ENCODE measurements at places on chromosomes 12 and 14. TPM values are rescaled to one million over a fixed set of nuclear protein-coding genes. Genes with fewer than 3 reads are reported as not detected.

Gene CCDC77
- 7.5 TPM for total RNA-seq

Gene PPP1R3E
- total RNA-seq, result 8.2 TPM

Gene CFAP73
- 0.29 TPM for total RNA-seq

Gene PFKM
- total RNA-seq, result 19.0 TPM

Gene GSC
- 9.8 TPM for total RNA-seq

Gene FGF23
- not detected for total RNA-seq

Gene PPFIA2
- total RNA-seq, result 0.98 TPM

Gene MGAT2
- 21.6 TPM for total RNA-seq

Gene G2E3
- total RNA-seq, result 12.3 TPM

Gene SPX
- 1.3 TPM for total RNA-seq

Gene STAB2
- under 0.01 TPM for total RNA-seq

Gene MAX
- total RNA-seq, result 50.5 TPM

Gene KMT2D
- 35.4 TPM for total RNA-seq

Gene SYNDIG1L
- total RNA-seq, result 1.0 TPM

Gene TWF1
- 73.6 TPM for total RNA-seq

Gene TPH2
- not detected for total RNA-seq

Gene HSPB8
- total RNA-seq, result 32.8 TPM

Gene DDN
- total RNA-seq, result 0.16 TPM

Gene WNT5B
- total RNA-seq, result 3.9 TPM

DNA sequence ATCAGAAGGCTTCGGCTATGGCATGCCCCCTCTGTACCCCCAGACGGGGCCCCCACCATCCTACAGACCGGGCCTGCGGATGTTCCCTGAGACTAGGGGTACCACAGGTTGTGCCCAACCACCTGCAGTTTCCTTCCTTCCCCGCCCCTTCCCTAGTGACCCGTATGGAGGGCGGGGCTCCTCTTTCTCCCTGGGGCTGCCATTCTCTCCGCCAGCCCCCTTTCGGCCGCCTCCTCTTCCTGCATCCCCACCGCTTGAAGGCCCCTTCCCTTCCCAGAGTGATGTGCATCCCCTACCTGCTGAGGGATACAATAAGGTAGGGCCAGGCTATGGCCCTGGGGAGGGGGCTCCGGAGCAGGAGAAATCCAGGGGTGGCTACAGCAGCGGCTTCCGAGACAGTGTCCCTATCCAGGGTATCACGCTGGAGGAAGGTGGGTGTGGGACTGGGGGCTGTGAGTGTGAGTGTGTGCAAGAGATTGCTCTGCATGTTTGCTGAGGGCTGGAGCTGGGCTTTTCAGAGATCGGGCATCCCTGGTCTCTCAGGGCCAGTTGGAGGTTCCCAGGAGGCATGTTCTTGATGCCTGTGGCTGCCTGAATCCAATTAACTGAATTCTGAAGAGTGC lies 8.6 kb downstream of the NFATC4 start:
- DNase-seq, result no peak

DNA sequence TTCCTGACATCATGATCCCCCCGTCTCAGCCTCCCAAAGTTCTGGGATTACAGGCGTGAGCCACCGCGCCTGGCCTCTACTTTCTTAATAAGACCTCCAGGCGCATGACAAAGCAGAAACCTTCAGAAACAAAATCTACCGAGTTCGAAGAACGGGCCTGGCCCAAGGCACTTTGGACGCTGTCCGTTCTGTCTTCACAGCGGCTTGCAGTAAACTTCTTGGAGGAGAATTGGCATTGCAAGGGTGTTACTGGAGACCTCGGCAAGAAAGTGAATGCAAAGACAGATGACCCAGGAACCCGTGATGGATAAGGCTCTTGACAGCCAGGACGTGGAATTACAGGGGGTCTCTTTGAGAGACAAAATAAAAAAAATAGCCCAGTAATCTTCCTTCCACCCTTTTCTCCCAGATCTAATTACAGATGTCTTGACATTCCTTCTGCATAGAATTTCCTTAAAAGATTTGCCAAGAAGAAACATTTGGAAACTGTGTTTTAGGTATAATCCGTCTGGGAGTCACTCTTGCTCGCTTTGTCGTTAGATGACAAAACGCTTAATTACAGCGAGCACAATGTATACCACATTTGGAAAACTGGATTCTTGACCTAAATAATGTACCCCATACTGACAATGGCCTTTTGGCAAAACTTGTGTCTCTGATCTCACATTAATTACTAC lies 83.2 kb upstream of the TBX3 start:
- no peak for DNase-seq

GRCh38 chr12:76687981-76688380 lies 75.9 kb upstream of the ZDHHC17 start:
- DNase-seq, result no peak

DNA sequence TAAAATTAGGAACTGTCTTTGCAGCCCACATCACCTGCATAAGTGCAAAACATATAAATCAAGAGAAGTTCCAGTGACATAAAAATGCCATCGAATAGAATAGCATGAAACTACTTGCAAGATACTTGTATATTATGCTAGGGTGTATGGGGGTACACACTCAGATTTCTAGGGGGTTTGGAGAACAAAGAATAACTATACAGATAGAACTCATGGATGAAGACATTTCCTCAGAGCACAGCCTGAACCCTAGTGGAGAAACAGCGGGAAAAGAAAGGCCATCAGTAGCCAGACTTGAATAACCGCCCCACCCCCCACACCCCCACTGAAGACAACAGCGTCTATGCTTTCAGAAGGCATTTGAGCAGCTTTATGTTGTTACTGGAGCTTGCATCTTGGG lies 425.8 kb downstream of the NPAS3 start:
- DNase-seq, result no peak

DNA sequence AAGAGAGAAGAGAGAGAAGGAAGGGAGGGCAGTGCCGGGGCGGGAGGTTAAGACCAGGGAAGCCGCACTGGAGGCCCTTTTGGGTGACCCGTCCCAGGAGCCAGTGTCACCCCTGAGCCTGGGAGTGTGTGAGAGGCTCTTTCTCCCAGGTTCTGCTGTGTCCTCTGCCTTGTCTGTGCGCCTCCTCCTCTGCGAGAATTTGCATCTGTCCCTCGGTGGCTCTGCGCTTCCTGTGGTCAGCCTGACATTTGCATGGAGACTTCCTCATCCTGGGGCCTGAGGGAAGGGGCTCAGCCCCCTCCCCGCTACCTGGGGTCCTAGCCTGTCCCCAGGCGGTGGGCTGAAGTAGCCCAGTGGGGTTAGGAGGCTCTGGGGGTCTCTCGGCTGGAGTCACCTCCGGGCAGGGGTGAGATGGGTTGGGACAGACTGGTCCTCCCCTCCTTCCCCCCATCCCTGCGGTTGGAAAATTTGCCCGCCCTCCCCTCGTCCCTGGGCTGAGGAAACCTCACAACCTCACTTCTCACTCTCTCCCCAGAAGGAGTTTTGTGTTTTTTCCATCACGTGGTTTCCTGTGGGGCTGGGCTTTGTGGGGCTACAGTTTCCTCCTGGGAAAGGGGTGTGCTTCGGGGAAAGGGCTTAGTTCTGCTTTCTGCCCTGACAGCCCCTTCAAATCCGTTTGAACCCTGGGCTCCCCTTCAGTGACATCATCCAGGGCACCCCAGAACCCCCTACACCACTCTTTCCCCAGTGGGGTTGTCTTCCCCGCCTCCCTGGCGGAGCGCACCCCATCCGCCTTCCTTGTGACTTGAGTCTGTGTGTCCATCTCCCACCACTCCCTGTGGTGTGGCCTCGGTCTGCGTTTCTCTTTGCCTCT lies 2.5 kb downstream of the PTPN6 start:
- no peak for DNase-seq

DNA sequence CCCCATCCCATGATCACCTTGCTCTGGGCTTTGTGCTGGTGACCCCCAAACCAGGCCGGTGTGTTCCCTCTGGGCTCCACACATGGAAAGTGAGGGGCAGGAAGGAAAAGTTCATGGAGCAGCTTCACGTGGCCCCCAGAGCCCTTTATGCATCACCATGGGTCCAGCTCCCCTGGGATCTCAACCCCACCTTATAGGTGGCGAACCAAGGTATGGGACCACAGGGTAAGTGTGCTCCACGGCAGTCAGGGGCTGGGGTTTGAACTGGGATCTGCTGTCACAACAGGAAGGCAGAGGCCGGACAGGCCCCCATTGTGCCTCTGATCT lies 7.4 kb upstream of the BEGAIN start:
- no peak for DNase-seq

GRCh38 chr14:20278414-20278813 lies 27.3 kb downstream of the TTC5 start:
- DNase-seq, result no peak

- no peak for DNase-seq
These were observed 102.2 kb downstream of the PRKAB1 start for GRCh38 chr12:119770146-119770545.

- DNase-seq, result no peak
These were observed 588.2 kb downstream of the NRXN3 start for GRCh38 chr14:78758333-78758732.

GRCh38 chr12:14532152-14532551 lies 35.5 kb downstream of the PLBD1 start:
- DNase-seq, result no peak

- DNase-seq, result peak; percentile 65
These were observed at the start of gene CCDC38 for GRCh38 chr12:95942524-95943329. CCDC38 (minus strand) TSS chr12:95942614; CDS start chr12:95936509, 6,105 bp downstream.

- no peak for DNase-seq
These were observed 187.5 kb downstream of the ATXN7L3B start for GRCh38 chr12:74725154-74725553.

DNA sequence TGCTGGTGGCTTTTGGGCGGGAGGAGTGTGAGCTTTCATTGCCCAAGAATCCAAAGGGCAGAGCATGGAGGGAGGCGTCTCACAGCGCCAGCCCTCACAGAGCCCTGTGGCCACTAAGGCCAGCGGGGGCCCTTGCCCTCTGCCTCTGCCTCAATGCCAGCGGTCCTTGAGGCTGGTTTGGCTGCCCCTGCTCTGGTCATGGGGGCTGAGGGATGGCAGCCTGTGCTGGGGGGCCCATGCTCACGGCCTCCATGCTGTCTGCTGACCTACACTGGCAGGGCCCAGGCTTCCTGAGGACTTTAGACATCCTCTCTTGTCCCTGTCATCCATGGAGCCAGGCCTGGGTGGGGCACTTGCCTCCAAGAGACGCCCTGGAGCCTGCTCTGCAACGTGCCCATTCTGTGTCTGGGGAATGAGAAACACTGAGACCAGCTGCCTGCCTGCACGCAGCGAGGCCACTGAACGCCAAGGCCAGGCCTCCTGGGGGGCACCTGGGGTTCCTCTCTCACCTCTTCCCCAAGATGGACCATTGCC lies 143.4 kb downstream of the KIF26A start:
- DNase-seq, result peak; percentile 7

GRCh38 chr12:43571885-43572284 lies 19.9 kb upstream of the ADAMTS20 start:
- no peak for DNase-seq

DNA sequence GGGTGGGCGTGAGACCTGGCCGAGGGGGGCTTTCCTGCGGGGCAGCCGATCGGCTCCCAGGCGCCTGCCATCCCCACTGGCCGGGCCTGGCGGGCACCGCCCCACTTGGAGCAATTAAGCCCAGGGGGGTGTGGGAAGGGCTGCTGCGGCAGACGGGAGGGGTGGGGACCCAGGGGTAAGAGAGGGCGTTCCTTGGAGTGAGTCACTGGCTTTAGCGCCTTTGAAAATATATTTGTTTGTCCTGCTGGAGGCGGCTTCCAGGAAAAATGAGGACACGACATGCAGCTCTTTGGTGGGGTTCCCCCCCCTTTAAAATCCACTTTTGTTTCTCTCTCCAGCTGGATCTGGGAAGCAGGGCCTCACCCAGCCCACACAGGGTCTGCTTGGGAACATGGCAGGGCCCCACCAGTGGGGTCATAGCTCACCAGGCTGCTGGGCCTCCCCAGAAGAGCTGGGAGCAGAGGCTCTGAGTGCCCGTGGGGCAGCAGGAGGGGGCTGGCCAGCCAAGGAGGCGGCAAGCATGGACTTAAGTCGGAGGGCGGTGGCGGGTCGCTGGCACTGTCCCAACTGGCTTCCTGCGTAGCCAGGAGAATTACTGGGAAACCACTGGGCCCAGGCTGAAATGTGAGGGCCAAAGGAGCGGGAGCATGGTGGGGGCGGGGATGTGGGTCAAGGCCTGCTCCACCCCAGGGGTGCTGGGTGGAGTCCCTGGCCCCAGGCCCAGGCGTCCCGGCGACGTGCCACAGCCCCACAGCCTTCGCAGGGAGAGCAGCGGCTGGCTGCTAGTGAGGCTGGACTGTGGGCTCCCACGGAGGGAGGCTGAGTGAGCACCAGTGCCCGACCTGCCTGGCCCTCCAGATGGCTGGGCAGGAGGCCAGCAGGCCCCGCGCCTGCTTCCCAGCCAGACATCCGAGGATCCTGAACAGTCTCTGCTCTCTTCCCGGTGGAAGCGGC lies 128.0 kb downstream of the RFLNA start:
- DNase-seq, result peak; percentile 90

GRCh38 chr12:124456652-124457152 lies 110.7 kb downstream of the NCOR2 start:
- no peak for DNase-seq

GRCh38 chr14:74545386-74545785 lies 51.8 kb downstream of the ISCA2 start:
- no peak for DNase-seq

DNA sequence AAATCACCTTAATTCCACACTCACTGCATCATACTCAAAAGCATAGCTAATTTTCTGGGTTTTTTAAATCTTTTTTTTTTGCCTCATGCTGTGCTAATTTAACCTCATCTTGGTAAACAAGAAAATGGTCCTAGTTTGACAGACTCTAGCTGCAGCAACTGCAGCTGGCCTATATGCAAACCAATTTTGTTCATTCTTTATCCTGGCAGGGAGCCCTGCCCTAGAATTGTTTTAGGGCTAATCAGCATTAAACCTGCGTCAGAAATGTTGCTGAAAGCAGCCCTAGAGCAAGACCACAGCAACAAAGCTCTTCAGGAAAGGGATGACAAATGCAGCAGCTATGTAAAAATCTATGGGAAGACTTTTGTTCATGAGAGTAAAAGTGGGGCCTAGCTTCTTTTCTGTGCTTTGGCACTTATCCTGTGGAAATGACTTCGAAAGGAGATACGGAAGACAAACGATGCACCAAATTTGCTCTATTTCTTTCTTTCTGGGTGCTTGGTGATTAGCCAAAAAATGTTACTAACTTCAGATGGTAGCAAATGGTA lies 72.2 kb downstream of the DENND5B start:
- no peak for DNase-seq
